ENCODE measurements at places on chromosomes 7 and 10.
A peak's percentile ranks its signal among the peaks of the same experiment; 100 is the strongest.

DNA sequence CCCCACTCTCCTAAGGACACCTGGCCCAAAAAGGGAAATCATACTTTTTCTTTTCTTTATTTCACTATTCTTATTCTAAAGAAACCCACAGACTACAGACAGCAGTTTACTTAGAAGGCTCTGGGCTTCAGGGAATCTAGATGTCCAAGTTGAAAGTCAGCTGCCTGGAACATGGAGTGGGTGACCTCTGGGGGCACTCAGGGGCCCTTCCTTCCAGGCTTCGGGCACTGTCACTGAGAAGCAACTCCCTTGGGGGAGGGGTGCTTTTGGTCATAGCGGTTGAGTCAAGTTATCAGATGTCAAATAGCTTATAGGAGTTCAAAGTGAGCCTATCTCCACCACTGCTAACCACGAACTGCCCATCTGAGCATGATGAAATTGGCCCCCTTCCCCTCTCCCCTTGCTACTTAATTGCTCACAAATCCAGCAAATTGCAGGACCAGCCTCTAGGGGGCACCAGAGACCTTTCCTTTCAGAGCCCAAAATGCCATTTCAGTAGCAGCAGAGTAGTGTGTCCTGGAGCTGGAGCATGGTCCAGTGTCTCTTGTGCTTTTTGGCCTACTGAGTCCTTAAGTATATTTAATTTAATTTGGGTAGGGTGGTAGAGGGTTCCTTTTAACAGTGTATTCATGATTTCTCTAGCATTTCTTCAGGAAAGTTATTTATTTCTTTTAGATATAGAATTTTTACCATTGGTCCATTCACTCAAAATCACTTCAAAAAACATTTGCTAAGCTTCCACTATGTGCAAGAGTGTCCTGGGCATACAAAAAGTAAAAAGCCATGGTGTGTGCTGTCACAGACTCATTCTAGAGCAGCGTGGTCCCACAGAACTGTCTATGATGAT, 463.8 kb downstream of the KCNMA1 start:
- no peak for DNase-seq

DNA sequence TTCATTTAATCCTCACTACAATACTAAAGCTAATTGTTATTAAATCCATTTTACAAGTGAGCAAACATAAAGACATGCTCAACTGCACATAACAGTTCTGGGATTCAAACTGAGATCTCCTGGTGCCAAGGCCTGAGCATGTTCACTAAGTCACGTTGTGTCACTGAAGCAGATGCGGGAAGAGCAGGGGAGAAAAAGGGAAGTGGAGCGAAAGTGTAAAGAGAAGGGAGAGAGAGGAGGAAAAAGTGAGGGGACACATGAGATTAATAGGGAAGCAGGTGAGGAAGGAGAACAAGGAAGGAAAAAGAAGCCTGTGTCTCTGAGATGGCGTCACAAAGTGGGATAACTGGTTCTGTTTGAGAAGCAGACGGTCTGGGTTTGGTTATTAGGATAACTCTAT, 38.9 kb upstream of the KAT6B start:
- no peak for DNase-seq

DNA sequence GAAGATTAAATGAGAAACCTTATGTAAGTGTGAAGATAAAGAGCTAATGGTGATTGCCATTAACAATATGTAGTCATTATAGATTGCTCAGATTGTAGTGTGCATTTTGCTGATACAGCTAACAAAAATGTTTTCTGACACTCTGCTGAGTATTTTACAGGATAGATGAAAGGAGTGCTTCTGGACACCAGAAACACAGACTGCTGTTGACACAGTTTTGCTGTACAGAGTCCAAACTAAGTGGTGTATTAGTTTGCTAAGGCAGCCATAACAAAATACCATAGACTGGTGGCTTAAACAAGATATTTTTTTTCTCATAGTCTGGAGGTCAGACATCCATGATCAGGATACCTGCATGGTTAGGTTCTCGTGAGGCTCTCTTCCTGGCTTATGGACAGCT, 2.2 kb downstream of the SMC3 start:
- no peak for DNase-seq

DNA sequence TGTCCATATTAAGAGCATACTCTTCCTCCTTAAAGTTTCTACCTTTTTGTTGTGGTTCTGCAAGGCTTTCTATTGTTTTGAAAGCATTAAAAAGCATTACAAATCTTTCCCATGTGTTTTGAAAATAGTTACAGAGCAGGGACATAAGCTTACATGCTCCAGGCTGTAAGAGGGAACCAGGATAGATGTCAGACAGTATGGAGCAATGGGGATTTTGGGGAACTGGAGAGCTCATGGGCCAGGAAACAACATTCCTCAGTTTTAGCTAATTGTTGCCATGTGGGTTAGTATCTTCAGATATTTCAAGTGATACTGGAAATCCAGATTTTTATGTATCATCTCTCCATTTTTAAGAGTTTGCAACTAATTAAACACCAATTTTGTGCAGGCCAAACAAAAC, 3.5 kb downstream of the MDFIC start:
- no peak for DNase-seq

DNA sequence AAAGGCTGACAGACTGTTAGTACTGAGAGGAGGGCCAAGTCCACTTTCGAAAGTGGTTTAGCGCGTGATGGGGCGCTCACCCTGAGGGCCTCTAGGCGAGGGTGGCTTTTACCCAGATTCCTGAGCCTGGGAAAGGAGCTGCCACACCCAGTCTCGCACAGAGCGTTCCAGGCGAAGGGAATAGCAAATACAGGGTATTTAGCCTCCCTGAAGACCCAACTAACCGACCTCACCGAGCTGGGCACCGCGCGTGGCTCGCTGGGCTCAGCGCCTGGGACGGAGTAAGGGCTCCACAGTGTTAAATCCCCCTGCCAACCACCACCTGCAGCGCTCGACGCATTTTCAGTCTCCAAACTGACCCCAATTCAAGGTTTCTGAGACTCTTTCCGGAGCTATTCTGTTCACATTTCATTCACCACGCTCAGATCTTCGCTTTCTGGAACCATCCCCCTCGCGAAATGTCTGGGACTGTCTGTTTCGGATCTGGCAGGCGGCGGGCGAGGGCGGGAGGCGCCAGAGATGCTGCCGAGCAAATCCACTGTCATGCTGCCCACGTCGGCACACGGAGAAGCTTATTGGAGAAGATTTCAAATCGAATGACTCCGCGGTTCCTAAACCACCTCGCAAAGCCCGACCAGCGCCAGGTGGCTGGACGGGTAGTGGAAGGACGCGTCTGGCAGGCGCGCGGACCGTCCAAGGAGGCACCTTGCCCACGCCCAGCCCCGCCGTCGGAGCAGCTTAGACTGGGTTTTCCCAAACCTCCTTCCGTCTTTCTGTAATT, 1.4 kb upstream of the OSBPL3 start:
- DNase-seq, result no peak

- DNase-seq, result no peak
Measured at GRCh38 chr10:8130973-8131911, 76.8 kb downstream of the GATA3 start.

DNA sequence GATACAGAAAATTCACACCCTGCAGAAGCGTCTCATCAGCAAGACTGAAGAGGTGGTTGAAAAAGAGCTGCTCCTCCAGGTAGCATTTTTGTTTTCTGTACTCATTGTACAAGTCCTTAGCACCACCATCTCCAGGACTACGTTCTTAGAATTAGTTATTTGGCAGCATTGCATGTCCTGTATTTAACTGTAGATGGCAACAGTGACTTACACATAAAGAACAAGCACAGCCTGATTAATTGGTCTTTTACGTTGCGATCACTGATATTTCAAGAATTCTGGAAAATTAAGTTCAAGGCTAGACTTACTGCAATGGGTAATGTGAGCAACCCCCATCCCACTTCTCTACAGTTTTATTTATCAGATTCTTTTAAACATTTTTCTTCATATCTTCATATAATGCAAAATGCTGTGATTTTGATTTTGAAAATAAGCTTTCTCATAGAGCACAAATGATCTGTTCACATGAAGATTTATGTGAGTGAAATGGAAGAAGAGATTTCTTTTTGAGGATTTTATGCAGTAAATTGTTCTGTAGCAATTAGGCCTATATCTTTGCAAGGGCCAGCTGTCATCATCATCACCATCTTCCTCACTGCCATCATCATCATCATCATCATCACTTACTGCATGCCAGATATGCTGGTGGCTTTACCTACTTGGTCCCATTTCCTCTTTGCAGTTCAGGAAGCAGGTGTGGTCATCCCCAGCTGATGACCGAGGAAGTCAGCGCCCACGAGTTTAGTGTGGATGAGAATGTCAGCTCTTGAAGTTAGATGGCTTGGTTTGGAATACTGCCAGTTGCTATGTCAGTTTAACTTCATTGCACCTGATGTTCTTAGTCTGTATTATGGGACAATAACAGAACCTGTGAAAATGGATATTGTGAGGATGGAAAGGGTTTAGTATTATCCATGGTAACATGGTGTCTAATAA, 53.4 kb downstream of the CFAP58 start:
- DNase-seq, result peak; percentile 27

DNA sequence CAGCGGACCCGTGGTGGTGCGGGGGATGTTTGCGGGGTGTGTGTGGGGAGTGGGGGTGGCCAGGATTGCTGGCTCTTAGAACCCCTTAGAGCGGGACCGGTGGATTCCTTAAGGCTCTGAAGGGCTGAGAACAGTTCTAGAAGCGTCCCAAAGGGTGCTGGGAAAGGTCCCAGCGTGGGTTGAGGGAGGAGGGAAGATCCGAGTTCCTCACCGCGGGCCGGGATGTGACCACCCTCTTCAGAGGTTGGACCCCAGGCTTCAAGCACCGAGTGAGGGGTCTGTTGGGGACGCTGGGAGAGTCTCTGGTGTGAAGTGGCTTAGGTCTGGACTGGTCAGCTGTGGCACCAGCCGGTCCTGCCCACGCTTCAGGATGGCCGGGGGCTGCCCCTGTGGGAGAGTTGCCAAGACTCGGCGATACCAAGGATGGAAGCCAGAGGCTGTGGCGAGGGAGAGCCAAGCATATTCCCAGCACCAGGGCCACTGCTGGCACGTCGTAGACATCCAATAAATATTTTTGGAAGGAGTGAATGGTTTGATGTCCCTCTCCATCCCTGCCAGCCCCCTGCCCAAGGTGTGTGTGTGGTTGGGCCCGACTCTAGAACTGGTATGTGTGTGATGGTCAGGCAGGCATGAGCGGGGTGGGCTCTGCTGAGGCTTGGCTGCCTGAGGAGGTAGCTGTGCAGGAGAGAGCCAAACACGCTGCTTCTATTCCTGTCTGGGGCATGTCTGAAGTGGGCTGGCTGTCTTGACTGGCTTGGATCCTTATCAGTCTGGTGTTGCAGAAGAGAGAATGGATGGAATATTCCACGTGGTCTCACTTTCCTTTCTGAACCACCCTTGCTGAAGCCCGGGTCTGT, 19.2 kb downstream of the ZNF775 start:
- no peak for DNase-seq

- peak; percentile 1 for DNase-seq
Measured at GRCh38 chr7:664997-665735, 61.3 kb upstream of the DNAAF5 start.

- no peak for DNase-seq
Measured at GRCh38 chr10:98374217-98374985, 40.6 kb downstream of the PYROXD2 start.

- DNase-seq, result peak; percentile 17
Measured at GRCh38 chr10:77442699-77443189, 194.9 kb downstream of the KCNMA1 start.

DNA sequence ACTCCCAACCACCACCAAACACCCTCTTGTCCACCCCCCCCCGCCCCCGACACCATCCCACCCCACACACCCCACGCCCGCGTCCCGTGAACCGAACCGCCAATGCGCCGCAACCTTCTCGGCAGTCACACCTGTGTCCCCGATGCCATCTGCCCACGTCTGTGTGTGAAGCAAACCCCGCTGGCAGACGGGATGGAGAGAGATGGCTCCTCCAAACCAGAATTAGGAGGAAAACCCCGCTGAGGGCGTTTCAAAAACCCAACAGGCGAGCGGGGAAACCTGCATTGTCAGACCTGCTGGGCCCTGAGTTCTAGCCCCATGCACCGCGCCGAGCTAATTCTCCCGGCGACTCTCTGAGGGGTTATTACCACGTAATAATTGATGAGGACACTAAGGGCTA, 28.6 kb upstream of the KCNK18 start:
- no peak for DNase-seq

GRCh38 chr10:42941295-42941644, 135.6 kb upstream of the RET start:
- DNase-seq, result no peak

- no peak for DNase-seq
Measured at GRCh38 chr7:42457663-42458062, 220.7 kb upstream of the GLI3 start.

DNA sequence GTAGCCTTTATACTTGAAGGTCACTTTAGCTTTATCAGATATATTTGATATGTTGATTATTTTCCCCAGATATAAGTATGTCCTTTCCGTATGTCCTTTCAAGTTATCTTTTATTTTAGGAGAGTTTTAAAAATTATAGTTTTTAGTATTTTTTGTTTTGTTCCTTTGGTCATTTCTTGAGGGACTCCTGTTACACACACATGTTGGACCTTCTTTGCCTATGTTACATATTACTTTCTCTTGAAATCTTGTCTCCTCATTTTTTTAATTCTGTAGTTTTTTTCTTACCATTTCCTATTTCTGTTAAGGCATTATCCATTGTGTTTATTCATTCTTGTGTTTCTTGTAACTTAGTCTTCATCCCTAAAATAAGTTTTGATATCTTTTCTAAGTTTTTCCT, 23.9 kb downstream of the GLCCI1 start:
- DNase-seq, result no peak

- no peak for DNase-seq
Measured at GRCh38 chr10:98338896-98339295, 70.9 kb upstream of the LOXL4 start.

DNA sequence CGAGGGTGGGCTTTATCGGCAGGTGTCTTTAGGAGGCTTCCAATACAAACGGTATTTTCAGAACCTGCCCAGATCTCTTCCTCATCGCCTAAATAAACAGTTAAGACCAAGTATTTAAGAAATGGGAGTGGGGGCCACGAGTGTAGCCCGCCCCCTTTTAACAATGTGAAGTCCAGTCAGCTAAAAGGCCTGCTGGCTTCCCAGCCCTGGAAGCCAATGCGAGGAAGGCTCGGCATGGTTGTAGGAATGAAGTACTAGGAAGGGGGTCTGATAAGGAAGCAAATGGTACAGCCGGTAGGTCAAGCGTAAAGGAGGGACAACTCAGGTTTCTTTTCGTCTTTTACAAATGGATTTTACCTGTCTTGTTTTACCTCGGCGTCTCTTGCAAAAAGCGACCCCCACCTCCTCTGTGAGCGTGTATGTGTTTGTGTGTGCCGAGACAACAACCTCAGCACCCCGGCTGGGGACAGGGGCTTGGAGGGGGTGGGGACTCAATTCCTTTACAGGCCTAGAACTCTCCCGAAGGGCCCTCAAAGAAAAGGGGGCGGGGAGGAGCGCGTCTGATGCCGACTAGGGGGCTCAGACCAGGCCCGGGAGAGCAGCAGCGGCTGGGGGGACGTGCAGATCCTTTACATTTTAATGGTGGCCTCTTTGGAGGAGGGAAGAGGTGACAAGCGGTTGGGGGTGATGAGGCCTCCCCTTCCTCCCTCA, 147.6 kb downstream of the GPR85 start:
- peak; percentile 37 for DNase-seq

GRCh38 chr10:22570234-22570633, 144.1 kb downstream of the PIP4K2A start:
- DNase-seq, result no peak
